Pancreas (tissue), 10 donors: ENCODE measurements at places on chromosomes 16 and 17.

DNA sequence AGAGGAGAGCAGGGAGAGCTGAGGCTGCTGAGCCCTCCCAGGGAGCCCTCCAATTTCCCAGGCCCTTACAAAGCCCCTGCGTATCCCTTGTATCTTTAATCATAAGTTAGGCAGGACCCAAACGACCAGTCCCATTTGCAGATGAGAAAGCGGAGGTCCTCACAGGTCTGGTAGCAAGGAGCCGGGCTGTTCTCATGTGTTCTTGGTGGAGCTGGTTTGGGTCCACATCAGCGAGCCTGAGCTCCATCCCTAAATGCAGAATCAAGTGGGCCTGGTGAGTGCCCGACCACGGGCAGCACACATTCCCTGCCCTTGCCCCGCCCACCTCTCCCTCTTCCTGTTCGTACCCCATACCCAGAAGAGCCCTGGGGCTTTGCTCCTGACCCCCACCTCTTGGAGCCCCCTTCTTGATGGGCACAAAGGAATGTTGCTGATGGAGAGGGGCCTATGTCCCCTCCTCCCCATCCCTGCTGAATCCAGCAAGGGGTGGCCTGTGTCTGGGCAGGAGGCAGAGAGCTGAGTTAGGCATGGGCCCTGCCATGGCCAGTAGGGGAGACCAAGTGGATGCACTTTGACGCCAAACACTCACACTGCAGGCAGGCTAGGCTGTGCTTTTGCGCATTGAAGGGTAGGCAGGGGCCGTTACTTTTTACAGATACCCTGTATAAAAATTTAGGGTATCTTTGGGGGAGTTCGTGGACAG lies 18.3 kb upstream of the ADCY7 start:
- no peak for DNase-seq
- H3K27me3 ChIP-seq = no peaks in the 10 kb centered on the region
- no peaks in the 10 kb centered on the region for H3K36me3 ChIP-seq
- H3K4me1 ChIP-seq = no peaks in the 10 kb centered on the region
- H3K4me3 ChIP-seq = no peak overlapping the region

- no peaks in the 10 kb centered on the region for H3K4me1 ChIP-seq
- H3K27ac ChIP-seq = no peak overlapping the region
- no peak overlapping the region for H3K4me3 ChIP-seq
- H3K36me3 ChIP-seq = no peaks in the 10 kb centered on the region
- DNase-seq = no peak
Observed at GRCh38 chr17:39104657-39105056, 46.8 kb downstream of the PLXDC1 start.

DNA sequence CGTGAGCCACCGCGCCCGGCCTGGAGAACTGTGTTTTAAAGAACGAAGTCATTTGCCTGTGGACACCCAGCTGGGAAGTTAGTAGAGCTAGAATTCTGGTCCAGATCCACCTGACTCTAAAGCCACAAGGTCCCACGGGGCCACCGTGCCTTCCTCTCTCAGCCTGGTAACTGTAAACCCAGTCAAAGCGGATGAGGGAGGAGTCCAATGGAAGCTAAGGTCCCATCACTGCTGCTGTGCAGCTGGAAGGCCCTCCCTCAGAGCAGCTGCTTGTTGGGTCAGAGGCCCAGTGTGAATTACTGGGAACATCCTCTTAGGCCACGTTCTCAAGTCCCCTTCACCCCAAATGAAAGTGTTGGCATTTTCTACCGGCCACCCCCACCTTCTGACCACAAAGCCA lies 48.8 kb upstream of the CACNG5 start:
- no peaks in the 10 kb centered on the region for H3K36me3 ChIP-seq
- no peaks in the 10 kb centered on the region for H3K27me3 ChIP-seq
- H3K27ac ChIP-seq = no peak overlapping the region
- no peak for DNase-seq
- no peaks in the 10 kb centered on the region for H3K4me1 ChIP-seq
- no peak overlapping the region for H3K4me3 ChIP-seq

DNA sequence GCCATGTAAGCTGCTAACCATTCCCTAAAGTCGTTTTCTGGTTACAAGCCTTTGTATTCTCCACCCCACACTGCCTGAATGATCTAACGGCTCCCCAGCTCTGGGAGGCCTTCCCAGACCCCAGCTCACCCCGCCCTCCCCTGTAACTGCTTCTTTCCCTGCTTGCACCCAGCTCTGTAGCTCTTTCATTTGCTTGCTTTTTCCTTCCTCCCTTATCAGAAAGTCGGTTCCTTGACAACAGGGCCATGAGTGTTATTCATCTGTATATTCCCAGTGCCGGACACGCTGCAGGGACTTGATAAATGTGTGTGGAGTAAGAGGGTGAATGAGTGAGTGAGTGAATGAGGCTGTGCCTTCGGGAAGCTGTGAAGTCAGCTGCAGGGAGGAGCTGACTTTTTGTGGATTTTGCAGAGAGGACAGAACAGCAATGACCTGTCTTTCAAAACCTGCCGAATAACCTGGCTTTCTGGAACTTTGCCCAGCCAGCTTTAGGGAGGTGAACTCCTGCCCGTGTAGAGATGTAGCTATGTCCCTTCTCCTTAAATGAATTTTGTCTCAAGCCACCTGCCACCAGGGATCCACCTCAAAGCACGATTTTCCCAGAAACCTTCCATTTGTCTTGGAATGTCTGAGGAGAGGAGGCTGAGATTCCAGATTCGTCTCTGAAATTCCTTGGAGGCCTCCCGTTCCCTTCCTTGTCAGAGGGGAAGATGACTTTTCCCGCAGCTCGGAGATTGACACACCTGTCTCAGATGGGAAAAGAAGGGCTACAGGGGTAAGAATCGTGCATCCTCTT lies 20.0 kb upstream of the CACNG4 start:
- no peaks in the 10 kb centered on the region for H3K4me1 ChIP-seq
- no peak overlapping the region for H3K4me3 ChIP-seq
- H3K27me3 ChIP-seq = no peaks in the 10 kb centered on the region
- DNase-seq = no peak
- H3K27ac ChIP-seq = no peak overlapping the region
- no peaks in the 10 kb centered on the region for H3K36me3 ChIP-seq

GRCh38 chr17:81309140-81309858 lies 14.2 kb upstream of the SLC38A10 start:
- no peaks in the 10 kb centered on the region for H3K27me3 ChIP-seq
- peak overlapping the region; percentile 64 for H3K27ac ChIP-seq
- peak overlapping the region; percentile 33 for H3K4me3 ChIP-seq
- peaks cover 11% of the 10 kb centered on the region for H3K4me1 ChIP-seq
- no peaks in the 10 kb centered on the region for H3K36me3 ChIP-seq
- DNase-seq = peak; percentile 86
